Ascending aorta (tissue), 2 donors: ENCODE measurements at places on chromosomes 13 and 19.
A peak's percentile ranks its signal among the peaks of the same experiment; 100 is the strongest.

DNA sequence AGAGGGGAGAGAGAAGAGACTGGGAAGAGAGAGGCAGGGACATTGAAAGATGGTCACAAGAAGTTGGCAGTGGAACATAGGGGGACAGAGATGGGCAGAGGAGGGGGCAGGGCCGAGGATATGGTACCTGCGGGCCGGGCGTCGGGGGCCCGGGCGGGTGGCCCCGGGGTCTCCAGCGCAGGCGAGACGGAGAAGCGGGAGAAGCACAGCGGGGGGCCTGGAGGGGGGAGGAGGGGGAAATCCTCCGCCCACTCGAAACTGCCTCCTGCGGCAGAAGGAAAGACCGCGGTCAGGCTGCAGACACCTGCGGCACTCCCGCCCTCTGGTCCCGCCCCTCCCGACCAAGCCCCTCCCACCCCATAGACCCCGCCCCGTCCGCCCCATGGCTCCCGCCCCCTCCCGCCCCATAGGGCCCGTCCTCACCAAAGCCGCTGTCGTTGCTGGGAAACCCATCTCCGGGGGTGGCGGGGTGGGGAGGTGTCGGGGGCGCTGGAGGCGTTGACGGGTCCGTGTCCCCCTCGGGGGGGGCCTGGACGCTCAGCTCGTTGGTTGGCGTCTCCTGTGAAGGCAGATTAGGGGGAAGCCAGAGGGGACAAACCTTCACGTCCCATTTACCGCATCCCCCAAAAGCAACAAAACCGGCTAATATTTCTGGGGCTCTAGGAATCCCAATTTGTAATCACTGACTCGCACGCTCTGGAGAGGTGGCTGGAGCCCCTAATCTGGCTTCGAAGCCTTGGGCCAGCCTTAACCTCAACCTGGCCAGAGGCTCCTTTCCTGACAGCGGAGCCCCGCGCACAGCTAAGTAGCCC lies 20.4 kb downstream of the LMTK3 start:
- H3K27me3 ChIP-seq: no peaks in the 10 kb centered on the region
- peaks cover 15% of the 10 kb centered on the region for H3K4me1 ChIP-seq
- H3K4me3 ChIP-seq: no peak overlapping the region
- no peaks in the 10 kb centered on the region for H3K36me3 ChIP-seq
- no peak for DNase-seq
- peak overlapping the region; percentile 1 for H3K27ac ChIP-seq

- H3K27ac ChIP-seq: peak overlapping the region; percentile 70
- H3K4me3 ChIP-seq: no peak overlapping the region
- peaks cover 20% of the 10 kb centered on the region for H3K4me1 ChIP-seq
- H3K36me3 ChIP-seq: no peaks in the 10 kb centered on the region
Observed at GRCh38 chr13:75790198-75790970, 154.3 kb downstream of the LMO7 start.

DNA sequence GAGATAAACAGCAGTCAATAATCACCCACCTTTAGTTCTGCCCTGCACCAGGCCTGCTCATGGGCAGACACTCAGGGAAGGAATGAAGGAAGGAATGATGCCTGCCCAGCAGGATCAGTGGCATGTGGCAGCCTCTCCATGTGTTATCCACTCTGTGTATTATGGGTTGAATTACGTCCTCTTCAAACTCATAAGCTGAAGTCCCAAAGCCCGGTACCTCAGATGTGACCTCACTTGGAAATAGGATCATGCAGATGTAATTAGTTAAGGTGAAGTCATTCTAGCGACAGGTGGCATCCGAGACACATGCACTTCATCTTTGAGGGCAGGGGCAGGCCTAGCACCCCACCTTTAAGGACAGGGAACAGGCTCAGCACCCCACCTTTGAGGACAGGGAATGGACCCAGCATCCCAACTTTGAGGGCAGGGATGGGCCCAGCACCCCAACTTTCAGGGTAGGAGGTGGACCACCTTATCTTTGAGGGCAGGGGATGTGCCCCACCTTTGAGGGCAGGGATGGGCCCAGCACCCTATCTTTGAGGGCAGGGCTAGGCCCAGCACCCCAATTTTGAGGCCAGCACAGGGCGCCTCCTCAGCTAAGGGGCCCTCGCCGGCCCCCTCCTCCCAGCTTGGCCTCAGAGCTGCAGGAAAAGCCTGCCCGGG lies 127.6 kb downstream of the URI1 start:
- H3K36me3 ChIP-seq: no peaks in the 10 kb centered on the region
- no peaks in the 10 kb centered on the region for H3K27me3 ChIP-seq
- H3K27ac ChIP-seq: no peak overlapping the region
- no peak for DNase-seq
- H3K4me3 ChIP-seq: no peak overlapping the region
- no peaks in the 10 kb centered on the region for H3K4me1 ChIP-seq

DNA sequence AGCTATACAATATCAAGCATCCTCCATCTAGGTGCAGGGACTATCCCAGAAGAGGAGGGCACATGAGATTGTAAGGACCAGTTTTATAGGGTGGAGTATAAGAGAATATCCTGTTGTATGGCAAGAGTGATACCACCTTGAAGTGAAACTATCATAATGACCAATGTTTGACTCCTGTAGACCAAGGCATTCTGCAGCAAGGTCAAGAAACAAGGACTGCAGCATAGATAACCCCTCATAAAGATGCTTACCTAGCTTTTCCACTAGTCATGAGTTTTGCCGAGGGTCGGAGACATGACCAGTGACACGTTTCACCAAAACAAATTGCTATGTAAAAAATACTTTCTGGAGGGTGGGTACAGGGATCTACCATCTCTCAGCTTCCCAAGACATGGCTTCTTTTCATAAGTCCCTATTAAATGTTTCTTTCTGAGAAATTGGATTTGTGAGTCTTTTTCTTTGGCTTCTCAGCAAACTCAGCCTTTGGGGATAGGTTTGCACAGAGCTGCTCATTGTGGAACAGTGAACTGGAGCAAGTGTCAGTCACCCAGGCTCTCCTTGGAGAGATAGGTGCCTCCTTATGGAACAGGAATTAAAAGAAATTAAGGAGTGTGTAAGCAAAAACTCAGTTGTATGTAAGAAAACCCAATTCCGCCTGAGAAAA lies 28.2 kb upstream of the CYSLTR2 start:
- DNase-seq: no peak
- no peaks in the 10 kb centered on the region for H3K4me1 ChIP-seq
- H3K4me3 ChIP-seq: no peak overlapping the region
- H3K27me3 ChIP-seq: no peaks in the 10 kb centered on the region
- H3K36me3 ChIP-seq: no peaks in the 10 kb centered on the region
- no peak overlapping the region for H3K27ac ChIP-seq

GRCh38 chr19:52369559-52370340 lies at the start of gene ZNF880:
Gene ZNF880, plus strand, starts transcription at chr19:52369923. Its CDS starts 43 bp downstream, at chr19:52369966.
- H3K4me1 ChIP-seq: no peaks in the 10 kb centered on the region
- peaks cover 42% of the 10 kb centered on the region for H3K36me3 ChIP-seq
- DNase-seq: peak; percentile 55
- peak within 1 kb of the TSS; percentile 100 for H3K27ac ChIP-seq
- peak within 1 kb of the TSS; percentile 94 for H3K4me3 ChIP-seq

- peaks cover 26% of the 10 kb centered on the region for H3K36me3 ChIP-seq
- peak overlapping the region; percentile 85 for H3K4me3 ChIP-seq
- no peaks in the 10 kb centered on the region for H3K27me3 ChIP-seq
- no peak for DNase-seq
Observed at GRCh38 chr19:2235381-2236063, 607 bp downstream of the PLEKHJ1 start.

DNA sequence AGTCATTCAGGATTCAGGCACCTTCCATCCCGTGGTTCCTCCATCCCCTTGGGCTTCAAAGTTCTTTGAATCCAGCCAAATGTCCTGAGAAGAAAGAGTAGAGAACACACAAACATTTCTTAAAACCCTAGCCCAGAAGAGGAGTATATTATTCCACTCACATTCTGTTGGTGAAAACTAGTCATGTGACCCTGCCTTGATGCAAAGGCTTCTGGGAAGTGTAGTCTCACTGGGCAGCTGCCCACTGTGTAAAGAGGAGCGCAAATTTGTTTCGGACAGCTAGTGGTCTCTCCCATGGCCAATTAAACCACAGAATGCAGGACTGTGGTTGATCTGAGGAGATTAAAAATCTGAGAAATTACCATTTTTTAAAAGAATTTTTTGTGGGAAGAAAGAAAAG lies 304.4 kb downstream of the SUCLA2 start:
- H3K36me3 ChIP-seq: no peaks in the 10 kb centered on the region
- H3K4me3 ChIP-seq: no peak overlapping the region
- H3K4me1 ChIP-seq: no peaks in the 10 kb centered on the region
- H3K27ac ChIP-seq: no peak overlapping the region

DNA sequence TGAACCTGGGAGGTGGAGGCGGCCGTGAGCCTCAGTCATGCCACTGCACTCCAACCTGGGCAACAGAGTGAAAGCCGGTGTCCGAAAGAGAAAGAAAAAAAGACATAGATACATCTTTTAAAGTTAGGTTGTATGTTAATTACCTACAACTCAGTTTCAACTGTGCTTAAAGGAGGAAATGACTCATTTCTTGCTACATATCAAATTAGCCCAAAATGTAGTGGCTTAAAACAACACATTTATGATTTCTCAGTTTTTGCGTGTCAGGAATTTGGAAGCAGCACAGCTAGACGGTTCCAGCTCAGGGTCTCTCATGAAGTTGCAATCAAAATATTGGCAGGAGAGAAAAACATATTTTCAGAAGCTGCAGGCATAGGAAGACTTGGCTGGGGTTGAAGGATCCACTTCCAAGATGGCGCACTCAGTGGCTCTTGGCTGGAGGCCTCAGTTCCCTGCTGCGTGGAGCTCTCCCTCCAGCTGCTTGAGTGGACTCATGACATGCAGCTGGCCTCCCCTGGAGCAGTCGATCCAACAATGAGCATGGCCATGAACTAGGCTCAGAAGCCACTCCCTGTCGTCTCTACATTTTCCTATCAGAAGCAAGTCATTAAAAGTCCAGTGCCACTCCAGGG lies 7.1 kb downstream of the LDLR start:
- H3K27ac ChIP-seq: peak overlapping the region; percentile 99
- peak; percentile 75 for DNase-seq
- no peaks in the 10 kb centered on the region for H3K27me3 ChIP-seq
- peaks cover 9% of the 10 kb centered on the region for H3K36me3 ChIP-seq

DNA sequence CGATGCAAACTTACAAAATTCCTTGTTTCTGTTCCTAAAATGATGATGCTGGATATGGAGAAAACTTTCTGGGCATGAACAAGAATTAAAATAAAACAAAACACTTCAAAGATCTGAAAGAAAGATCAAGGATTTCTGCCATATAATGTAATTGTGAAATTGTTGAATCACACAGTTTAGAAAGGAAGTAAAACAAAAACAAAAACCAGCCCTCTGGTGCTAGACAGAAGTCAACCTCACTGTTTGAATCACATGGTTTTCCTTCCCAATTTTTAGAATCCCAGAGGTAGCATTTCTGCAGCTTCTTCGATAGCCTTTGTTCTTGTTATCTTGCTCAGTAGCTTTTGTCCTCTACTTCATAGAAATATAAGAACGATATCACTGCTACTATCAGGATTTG lies 118.2 kb upstream of the ARGLU1 start:
- no peak overlapping the region for H3K4me3 ChIP-seq
- no peaks in the 10 kb centered on the region for H3K4me1 ChIP-seq
- DNase-seq: no peak
- no peaks in the 10 kb centered on the region for H3K36me3 ChIP-seq
- no peak overlapping the region for H3K27ac ChIP-seq

GRCh38 chr19:27745978-27746542 lies 1466.9 kb downstream of the UQCRFS1 start:
- H3K27ac ChIP-seq: no peak overlapping the region
- no peaks in the 10 kb centered on the region for H3K4me1 ChIP-seq
- peaks cover 11% of the 10 kb centered on the region for H3K36me3 ChIP-seq
- H3K27me3 ChIP-seq: no peaks in the 10 kb centered on the region
- peak; percentile 39 for DNase-seq

- no peaks in the 10 kb centered on the region for H3K27me3 ChIP-seq
- no peak for DNase-seq
- no peak overlapping the region for H3K27ac ChIP-seq
- no peaks in the 10 kb centered on the region for H3K4me1 ChIP-seq
Observed at GRCh38 chr19:50843701-50844221, 10.4 kb upstream of the KLK15 start.

DNA sequence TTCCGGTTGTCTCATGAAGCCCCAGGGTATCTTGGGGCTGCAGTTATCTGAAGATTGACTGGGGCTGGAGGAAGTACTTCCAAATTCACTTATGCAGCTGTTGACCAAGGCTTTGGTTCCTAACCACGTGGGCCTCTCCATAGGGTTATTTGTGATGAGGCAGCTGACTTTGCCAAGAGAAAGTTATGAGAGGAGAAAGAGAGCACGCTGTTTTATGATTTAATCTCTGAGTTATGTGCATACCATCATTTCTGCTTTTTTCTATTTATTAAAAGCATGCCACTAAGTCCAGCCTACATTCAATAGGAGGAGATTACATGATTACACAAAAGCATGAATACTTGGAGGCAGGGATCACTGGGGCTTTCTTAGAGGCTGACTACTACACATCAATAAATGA lies 215.5 kb downstream of the NHLRC3 start:
- H3K4me3 ChIP-seq: no peak overlapping the region
- no peak overlapping the region for H3K27ac ChIP-seq
- no peaks in the 10 kb centered on the region for H3K27me3 ChIP-seq
- DNase-seq: no peak
- H3K4me1 ChIP-seq: no peaks in the 10 kb centered on the region
- no peaks in the 10 kb centered on the region for H3K36me3 ChIP-seq

GRCh38 chr19:3753631-3754410 lies 7.7 kb downstream of the APBA3 start:
- H3K27me3 ChIP-seq: no peaks in the 10 kb centered on the region
- no peak overlapping the region for H3K27ac ChIP-seq
- H3K4me1 ChIP-seq: peaks cover 3% of the 10 kb centered on the region
- no peak overlapping the region for H3K4me3 ChIP-seq
- peaks cover 37% of the 10 kb centered on the region for H3K36me3 ChIP-seq

DNA sequence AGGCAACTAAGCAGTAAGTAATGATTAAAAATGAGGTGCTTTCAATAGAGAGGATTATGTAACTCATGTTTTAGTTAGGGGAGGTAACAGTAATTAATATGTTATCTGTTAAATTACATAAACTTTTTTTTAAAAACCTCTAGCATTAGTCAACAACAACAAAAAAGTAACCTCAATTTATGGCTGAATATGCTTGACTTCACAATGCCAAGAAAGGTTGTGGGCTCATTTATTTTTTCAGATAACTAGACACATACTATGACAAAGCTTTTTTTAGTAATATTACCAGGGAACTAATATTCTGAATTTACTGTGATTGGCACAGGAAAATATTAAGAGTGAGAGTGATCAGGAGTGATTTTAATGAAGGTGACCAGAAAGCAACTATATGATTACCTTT lies 54.9 kb downstream of the KCNRG start:
- H3K36me3 ChIP-seq: no peaks in the 10 kb centered on the region
- peak overlapping the region; percentile 50 for H3K4me3 ChIP-seq
- DNase-seq: no peak
- H3K27me3 ChIP-seq: no peaks in the 10 kb centered on the region
